Right cardiac atrium (tissue), 5 donors: ENCODE measurements at places on chromosomes 7 and 10.

DNA sequence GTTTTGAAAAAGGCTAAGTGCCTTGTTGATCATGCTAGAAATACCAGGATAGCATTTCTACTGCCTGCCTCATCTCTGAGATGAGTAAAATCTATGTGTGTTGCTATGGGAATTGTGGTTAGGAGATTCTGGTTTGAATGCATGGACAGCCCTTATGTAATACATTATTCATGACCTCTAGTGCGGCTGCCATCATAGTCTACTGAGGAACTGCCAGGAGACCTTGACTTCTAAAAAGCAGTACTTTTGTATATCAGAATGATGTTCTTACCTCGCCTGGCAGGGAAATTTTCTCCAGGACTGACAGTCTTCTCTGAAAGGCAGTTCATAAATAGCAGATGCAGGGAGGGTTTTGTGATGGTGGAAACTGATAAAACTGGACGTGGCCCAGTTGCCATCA, 248.5 kb downstream of the NSUN6 start:
- no peak for DNase-seq

GRCh38 chr10:70357565-70357964, 24.9 kb downstream of the LRRC20 start:
- DNase-seq: no peak

DNA sequence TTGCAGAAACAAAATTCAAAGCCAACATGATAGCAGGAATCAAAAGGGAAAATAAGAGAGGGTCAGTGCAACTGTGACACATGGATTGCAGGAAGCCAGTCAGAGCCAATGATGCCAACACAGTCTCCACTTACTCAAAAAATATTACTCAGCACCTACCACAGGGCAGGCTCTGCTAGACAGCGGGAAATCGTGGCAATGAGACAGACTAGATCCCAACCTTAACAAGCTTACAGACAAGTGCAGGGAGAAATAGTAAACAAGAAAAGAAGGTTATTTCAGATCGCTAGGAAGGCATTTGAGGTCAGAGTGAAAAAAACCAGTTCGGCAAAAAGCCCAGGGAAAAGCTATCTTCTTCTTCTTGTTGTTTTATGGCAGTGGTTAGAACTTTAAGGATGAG, 45.2 kb upstream of the NPFFR1 start:
- DNase-seq: no peak

GRCh38 chr10:50601974-50602373, 21.8 kb downstream of the SGMS1 start:
- DNase-seq: no peak

DNA sequence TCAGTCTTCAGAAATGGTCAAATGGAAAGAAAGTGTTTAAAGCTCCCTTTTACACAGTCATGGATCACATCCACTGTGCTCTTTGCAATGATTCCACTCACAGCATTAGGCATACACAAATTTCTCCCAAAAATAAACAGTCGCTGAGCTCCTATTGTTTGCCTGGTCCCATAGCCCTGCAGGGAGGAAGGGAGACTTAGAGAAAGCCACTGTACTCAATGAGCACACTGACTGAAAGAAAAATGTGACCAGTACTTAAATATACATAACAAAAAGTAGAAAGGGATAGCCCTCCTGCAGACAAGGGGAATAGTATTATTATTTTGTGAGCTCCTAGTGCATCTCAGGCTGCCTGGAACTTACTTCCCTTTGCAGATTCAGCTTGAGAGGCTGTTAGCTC, 853.2 kb downstream of the GRID1 start:
- DNase-seq: no peak

GRCh38 chr7:53350241-53350640, 314.8 kb downstream of the POM121L12 start:
- no peak for DNase-seq

GRCh38 chr10:73979809-73980433, 18.0 kb upstream of the VCL start:
- DNase-seq: no peak

GRCh38 chr10:133039107-133039802, 48.5 kb upstream of the ADGRA1 start:
- DNase-seq: no peak

DNA sequence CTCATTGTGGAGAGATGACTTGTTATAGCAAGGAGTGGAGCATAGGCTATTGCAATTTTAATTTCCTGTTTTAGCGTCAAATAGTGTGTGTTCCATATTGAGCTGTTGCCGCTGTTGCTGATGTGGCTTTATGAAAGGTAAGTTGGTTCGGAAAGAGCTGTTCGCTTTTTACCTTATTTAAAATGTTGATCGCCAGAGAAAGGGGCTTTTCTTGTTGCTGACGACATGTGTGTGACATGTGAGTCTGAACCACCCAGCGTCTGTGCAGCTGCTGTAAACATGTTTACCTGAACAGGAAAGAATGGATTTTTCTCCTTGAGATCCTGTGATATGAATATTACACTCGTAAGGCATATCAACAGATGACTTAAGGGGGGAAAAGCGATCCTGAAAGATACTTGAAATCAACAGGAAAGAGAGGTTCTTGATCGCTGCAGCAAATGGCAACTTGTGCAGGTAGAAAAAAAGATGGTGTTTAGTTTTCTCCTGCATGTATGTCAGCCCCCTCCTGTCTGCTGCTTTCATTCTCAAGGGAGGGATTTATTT, 2.5 kb downstream of the ZEB1 start:
- no peak for DNase-seq

GRCh38 chr7:145643981-145644380, 472.6 kb upstream of the CNTNAP2 start:
- DNase-seq: no peak

DNA sequence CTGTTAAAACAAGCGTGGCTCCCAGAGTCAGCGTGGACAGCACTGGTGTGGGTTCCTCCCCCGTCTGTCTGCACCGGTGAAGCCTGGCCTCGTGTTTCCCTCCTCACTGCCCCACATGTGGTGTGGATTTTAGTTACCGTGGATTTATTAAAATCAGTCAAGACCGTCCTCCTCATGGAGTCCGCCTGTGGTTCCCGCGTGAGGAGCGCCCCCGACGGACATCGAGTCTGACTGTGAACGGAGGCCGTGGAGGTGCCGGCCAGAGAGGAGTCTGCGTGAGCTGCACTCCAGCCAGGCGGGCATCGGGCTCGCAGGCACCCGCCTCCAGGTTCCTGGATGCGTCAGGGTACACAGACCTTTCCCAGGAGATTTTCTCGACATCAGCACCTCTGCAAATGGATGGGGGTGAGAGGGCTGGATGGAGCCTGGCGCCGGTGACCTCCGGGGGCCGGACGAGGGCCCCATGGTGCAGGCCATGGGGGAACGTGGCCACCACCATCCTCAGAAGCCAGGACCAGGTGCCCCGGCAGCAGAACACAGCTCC, 26.3 kb upstream of the UTF1 start:
- no peak for DNase-seq
